SK-N-MC (cell line): ENCODE measurements at places on chromosomes 3 and 15.
A peak's percentile ranks its signal among the peaks of the same experiment; 100 is the strongest.

- no peak for DNase-seq
Measured at GRCh38 chr3:135141160-135141559, 346.1 kb downstream of the EPHB1 start.

- DNase-seq = no peak
Measured at GRCh38 chr3:127324913-127325628, 37.2 kb upstream of the PRR20G start.

DNA sequence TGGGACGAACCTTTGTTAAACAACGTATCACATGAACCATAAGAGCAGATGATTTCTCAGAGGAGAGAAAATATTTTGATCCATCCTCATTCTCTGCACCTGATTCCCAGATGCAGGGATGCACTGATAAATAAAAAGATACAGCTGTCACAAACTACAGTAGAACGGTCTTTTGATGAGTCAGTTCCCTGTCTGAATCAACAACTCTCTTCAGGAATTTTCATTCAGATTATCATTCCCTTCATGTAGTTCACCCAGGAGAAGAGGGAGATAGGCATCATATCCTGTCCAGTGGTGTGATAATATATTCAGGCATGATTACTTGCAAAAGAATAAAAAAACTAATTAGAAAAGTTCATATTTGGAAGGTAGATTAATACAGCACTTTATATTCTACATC, 521.5 kb downstream of the PYDC2 start:
- DNase-seq = no peak

- DNase-seq = no peak
Measured at GRCh38 chr3:30289324-30289723, 317.1 kb upstream of the TGFBR2 start.

- no peak for DNase-seq
Measured at GRCh38 chr15:51425517-51426040, 84.1 kb downstream of the GLDN start.

GRCh38 chr15:92480361-92480760, 86.7 kb downstream of the ST8SIA2 start:
- DNase-seq = no peak

DNA sequence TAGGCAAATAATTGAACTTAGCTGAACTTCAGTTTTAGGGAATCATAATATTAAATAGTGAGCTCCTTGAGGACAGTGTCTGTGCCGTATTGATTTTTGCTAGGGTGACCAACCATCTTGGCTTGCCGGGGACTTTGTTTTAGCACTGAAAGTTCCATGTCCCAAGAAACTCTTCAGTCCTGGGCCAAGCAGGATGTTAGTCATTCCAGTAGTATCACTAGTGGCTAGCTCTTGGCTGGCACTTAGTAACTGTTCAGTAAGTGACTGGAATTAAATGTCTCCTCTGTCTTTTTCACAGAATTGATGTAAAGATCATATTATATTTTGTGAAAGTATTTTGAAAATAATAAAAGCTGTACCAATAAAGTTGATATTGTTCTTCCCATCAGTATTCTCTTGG, 42.3 kb downstream of the RSRC1 start:
- DNase-seq = no peak

DNA sequence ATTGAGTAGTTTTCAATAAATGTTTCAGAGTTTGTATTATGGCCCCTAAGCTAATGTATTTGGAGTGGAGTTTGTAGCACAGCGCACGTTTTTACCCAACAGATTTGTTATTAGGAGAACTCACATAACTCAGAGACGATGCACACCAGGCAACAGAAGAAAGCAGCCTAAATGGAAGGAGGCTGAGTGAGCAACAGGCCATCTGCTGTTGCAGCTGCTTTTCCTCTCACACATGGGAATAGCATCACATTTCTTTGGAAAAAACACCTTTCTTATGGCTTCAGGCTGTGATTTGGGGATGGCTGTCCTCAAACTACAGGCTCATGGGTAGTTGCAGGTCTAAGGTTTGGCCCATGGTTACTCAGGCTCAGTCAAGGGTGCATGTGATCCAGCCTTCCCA, 469.3 kb upstream of the MCTP2 start:
- DNase-seq = no peak

- DNase-seq = no peak
Measured at GRCh38 chr3:16769525-16769924, 115.2 kb upstream of the PLCL2 start.

DNA sequence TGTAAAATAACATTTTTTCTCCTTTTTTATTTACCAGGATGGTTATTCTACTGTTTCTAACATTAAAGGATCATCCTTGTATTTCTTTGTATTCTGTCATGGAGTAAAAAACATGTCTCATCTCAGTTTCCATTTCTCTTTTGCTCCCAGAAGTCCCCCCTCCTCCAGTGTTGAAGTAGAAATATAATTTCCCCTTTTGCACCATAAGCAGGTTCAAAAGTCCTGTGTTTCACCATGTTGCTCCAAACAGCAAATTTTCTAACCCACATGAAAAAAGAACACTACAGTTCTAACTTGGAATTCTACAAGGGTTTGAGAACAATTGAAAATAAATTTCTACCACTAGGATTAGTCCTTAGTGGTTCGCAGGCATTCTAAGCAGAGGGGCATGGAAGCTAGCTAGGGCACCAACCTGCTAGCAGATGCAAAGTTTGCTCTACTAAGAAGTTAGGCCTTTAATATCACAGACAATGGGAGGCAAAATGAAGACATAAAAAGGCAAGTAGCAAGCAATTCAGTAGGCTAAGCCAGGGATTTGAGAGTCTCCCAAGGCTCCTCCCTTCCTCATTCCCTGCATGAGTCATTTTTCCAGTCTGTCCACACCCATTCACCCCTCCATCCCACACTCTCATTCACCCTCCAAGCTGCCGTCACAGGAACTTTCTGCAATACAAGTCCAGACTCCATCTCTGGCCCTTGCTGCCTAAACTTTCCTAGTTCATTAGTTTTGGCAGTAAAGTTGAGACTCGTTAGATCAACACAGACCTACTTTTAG, 2.3 kb upstream of the MBNL1 start:
- DNase-seq = no peak

- peak; percentile 82 for DNase-seq
Measured at GRCh38 chr15:69058830-69059556, 44.5 kb downstream of the NOX5 start.

GRCh38 chr3:100522125-100522524, 29.7 kb downstream of the TMEM45A start:
- no peak for DNase-seq

GRCh38 chr3:144073698-144074097, 102.1 kb downstream of the DIPK2A start:
- no peak for DNase-seq

DNA sequence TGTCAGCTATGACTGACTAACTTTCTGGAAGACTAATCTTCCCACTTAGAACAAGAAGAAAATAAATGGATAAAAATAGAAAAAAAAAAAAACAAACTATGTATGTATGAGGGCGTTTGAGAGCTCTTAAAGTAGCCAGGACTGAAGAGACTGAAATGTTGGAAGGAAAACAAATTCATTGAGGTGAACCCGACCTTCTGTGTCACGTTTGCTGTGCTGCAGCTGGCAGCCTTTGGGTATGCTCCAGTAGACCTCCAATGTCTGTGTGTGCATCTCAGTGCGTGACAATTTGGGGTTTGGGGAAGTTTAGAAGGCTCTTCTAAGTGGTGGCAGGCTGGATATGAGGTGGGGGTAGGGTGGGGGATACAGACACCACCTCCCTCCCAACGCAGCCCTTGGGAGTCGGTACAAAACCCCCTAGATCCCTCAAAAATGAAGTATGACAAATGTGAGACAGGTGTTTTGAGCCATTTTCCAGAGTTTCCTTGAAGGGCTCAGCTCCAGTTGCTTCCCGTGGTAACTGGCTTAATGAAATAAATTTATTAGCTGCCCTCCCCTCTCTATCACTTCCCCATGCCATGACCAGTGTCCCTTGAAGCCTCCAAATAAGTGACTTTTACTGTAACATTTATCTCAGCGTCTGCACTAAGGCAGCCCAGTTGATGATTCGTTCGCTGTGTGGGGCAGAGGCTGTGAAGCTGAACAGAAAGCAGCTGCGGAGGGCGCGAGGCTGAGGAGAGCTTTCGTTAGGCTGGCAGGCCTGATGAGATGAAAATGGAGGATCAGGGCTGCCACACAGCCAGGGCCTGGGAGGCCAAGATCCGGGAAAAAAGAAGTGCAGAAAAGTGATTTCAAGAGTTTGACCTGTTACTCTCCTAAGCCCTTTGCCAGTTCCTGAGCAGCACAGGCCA, 34.9 kb upstream of the GABRB3 start:
- DNase-seq = no peak

DNA sequence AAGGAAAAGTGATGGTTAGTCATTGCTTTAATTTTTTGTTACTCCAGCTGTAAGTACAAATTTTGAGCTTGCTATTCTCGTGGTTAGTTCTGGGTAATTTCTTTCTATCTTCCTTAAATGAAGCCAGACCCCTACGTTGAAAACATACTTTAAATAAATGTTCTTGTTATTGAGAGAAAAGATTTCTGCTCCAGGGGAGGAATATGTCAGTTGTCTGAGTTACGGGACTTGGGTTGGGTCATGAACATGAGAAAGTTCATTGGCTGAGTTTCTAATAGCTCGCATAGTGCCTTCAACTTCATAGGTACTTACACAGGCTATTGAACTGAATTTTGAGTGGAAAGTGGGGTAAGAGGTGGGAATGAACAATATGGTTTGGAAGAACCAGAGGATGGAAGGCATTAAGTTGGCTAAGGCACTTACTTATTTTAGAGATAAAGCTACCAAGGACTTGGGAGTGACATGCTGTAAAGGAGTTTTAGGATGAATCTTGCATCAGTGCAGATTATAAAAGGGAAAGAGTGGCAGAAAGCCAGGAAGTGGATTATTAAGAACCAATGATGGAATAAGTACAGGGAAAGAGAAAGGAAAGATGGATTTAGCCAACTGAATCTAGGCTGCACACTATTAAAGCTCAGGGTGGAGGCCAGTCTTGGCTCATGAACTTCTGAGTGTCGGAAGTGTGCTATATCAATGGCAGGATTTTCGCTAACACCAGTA, 1.4 kb downstream of the RPSA start:
- no peak for DNase-seq

- no peak for DNase-seq
Measured at GRCh38 chr3:188082450-188082849, 71.5 kb upstream of the LPP start.

GRCh38 chr3:194315965-194316361, 35.2 kb downstream of the CPN2 start:
- DNase-seq = no peak

GRCh38 chr3:18092726-18093125, 332.4 kb downstream of the SATB1 start:
- no peak for DNase-seq

- no peak for DNase-seq
Measured at GRCh38 chr3:123705488-123706285, 120.8 kb upstream of the HACD2 start.

DNA sequence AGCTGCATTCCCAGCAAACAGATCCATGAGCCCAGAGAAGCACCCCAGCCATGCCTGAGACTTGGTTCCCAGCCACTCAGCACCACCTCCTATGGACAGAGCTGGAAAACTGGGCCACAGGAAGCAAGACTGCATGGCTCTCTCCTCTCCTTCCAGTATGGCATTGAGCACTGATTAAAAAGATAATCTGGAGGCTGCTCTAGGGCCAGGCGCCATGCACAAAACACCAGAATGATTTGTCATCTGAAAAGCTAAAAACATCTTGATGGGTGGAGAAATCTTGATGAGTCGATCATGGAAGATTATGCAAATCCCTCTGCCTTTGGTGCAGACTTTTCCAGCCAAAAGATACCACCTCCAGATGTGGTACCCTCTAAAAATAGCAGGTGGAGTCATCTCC, 62.7 kb upstream of the MRPS22 start:
- DNase-seq = no peak

DNA sequence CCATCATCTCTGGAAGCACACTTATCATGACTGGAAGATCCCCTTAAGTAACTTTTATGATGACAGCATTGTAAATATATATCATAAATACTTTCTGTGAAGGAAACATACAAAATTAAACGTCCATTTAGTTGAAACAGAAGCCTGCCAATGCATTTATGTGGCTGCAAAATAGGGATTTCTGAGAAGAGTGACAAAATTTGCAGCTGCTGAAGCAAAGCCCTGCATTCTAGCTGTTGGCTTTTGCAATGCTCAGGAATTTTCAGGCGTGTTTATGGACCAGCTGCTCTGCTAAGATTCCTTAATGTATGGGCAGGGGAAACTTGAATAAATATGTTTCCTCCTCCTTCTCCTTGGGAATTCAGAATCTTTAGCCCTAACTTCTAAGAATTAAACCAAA, 137.3 kb downstream of the CACNA2D3 start:
- DNase-seq = no peak

DNA sequence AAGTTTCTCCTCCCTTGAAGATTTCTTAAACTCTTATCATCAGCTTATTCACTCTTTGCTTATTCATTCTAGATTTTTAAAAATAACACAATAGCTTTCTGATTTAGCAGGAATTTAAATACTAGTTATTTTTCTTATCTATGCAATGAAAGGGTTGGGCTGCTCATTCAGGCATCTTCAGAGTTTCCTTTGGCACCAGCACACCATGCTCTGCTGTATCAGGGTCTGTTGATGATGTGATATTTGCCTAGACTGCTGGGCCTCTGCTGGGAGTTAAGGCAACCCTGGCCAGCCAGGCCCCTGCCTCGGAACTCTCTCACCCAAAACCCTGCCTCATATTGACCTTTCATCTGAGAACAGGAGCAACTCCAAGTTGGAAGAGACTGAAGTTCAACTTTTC, 35.0 kb downstream of the DRD3 start:
- no peak for DNase-seq

- DNase-seq = no peak
Measured at GRCh38 chr3:195077611-195078540, 193.1 kb downstream of the XXYLT1 start.

DNA sequence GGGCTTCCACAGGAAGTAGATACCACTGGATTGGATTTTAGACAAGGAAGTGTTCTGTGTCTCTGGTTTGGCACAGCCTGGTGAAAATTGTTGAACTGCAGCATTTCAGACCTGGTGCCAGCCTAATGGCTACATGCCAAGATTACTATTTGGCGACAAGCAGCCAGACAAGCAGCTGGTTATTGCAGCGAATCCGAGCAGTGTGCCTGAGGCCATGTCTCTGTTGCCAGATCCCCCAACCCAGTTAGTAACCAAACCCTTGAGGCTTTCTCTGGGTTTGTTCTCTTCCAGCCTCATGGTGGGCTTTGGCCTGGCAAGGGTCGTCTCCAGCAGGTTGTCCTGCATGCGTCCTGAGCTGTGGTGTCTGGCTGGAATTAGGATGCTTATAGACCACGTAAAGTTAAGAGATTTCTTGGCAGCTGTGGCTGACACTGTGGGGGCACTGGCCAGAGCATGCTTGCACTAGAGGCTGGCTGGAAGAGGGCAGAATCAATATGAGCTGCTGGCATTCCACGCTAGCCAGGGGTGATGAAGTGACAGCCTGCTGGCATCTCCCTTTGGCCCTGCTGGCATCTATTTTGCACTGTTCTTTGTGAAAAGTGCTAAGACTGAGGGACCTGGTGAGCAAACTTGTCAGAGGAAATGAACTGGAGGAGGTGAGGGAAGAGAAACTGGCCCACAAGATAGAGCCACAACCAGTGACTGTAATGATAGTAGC, 172.6 kb downstream of the RBMS3 start:
- no peak for DNase-seq
